ENCODE measurements at places on chromosomes 3 and 15.
A peak's percentile ranks its signal among the peaks of the same experiment; 100 is the strongest.

DNA sequence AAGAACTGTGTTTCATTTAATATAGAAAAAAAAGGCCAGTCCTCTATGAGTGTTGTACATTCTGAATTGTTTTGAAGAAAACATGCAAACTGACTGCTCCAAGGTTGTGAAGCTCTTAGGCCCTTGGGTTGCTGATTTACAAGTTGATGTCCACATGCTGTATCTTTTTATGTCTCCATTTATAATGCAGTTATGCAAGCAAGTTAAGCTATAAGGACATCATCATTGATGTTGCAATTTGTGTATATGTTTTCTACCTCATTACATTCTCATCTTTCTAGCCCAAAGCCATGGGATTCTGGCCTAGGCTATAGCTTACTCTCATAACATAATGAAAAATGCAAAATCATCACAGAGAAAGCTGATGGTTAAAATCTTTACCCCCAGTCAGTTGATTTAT is 245.7 kb upstream of the AGTR1 start:
- no peak for DNase-seq

DNA sequence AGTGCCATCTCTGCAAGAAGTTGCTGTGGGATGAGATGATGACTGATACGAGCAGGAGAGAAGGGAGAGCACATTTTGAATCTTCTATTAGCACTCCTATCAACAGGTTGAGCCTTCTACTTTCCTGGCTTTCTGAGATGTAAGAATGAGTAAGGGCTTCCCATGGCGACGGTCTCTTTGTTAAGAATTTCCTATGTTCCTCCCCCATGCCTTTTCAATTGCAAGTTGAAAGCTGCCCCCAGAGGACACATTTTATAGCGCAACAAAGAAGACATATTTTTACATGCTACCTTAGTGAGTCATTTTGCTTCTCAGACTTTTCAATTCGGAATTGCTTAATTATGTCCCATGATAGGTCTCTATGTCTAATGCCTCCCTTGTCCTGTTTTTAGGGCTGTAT is 71.3 kb upstream of the LRTM1 start:
- no peak for DNase-seq

GRCh38 chr3:64030741-64031140 is 7.4 kb upstream of the PSMD6 start:
- peak; percentile 89 for DNase-seq

DNA sequence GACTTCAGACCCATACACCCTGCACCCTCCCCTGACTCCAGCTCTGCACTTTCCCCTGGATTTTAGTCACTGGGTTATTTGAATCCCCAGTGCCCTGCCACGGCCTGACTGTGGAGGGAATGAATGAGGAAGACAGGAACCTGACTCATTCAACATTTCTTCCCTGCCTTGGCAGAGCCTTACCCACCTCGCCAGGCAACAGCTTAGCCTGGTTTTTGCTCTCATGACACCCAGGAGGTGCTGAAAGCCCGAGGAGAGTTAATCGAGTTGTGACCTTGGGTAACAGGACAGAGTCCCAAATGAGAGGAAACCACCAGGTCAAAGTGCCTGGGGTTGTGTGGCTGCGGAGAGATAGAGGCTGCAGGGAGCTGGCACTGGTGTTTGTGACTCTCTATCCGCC is 128.3 kb downstream of the SMAD6 start:
- peak; percentile 35 for DNase-seq

DNA sequence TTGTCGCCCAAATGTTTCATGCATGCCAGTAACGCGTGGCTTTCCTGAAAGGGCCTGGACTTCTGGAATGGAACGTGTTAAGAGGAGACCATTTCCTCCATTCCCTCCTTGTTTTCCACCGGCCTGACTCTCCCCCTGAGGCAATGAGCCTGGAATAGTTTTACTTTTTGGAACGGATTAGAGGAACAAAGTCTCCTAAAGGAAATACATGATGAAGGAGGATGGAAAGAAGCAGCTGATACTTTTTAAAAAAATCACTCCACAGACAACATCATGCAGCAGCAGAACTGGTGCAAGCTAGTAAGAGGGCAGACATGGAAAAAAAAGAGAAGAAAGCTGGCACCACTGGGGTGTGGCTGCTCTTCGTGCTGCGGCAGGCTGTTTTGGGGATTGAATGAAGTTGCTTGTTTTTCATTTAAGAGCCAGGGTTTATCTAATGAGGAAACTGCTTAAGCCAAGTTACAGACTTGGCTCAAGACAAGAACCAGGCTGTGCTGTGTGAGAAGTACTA is 3.6 kb upstream of the KBTBD12 start:
- no peak for DNase-seq

GRCh38 chr3:42705058-42705767 is 2.6 kb upstream of the HHATL start:
- DNase-seq, result no peak

- no peak for DNase-seq
These were observed 13.2 kb upstream of the LMCD1 start for GRCh38 chr3:8488411-8488810.

DNA sequence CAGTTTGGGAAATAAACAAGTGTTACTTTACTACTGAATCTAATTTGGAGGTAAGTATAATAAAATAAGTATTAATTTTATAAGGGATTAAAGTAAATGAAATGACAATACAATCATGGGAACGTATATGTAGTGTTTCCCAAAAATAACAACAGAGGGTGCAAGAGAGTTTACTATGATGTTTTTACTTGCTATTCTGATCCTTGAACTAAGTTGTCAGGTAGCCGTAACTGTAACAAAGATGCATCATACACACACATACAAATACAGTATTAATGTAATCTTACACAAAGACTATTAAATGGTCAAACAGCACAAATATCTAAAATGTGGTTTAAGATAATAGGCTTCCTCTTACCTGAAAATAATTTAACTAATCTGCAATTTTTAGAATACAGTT is 311.4 kb downstream of the TBC1D5 start:
- DNase-seq, result no peak

- DNase-seq, result no peak
These were observed 71.3 kb downstream of the RAB11A start for GRCh38 chr15:65940618-65940909.

GRCh38 chr3:114119776-114120175 is 59.1 kb downstream of the DRD3 start:
- DNase-seq, result no peak

Data from left lung (tissue), 14 donors.